ENCODE measurements at places on chromosomes 13 and 19.

DNA sequence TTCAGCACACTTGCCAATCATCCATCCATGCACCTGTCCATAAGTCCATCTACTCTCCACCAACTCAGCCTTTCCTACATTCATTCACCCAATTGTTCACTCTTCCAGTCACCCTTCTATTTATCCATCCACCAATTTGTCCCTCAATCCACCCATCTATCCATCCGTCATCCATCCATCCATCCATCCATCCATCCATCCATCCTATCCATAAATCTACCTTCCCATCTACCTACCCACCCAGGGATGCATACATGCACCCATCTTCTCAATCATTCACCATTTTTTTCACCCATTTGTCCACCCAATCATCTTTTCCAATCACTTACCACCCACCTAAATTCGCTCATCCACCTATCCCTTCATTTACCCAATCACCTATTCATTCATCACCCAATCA is 14.6 kb upstream of the CEACAM20 start:
- DNase-seq = no peak

GRCh38 chr19:1279782-1280341 is 4.5 kb downstream of the FAM174C start:
- peak; percentile 83 for DNase-seq

- DNase-seq = peak; percentile 77
Observed at GRCh38 chr19:41353466-41354342, at the start of gene TGFB1. Gene TGFB1 (minus strand): TSS chr19:41353922. CDS start chr19:41353044, 878 bp downstream.

- no peak for DNase-seq
Observed at GRCh38 chr19:18429717-18430416, 8.1 kb downstream of the ISYNA1 start.

DNA sequence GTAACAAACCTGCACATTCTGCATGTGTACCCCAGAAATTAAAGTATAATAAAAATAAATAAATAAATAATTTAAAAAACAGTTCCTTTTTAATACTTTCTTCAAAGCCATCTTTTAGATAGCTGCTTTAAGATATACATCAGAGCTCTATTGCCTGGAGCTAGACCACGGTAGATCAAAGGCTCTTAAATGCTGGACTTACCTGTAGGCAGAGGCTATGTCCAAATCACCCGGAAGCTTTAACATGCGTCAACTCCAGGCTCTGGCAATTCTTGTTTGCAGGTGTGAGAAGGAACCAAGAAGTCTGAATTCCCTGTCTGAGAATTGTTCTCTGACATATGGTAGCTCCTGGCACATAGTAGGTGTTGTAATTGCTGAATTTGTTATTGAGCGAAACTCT is 1.6 kb upstream of the METTL21C start:
- DNase-seq = no peak

Measured in PC-3 (cell line).